Omental fat pad (tissue), 4 donors: ENCODE measurements at places on chromosomes 4 and X.

DNA sequence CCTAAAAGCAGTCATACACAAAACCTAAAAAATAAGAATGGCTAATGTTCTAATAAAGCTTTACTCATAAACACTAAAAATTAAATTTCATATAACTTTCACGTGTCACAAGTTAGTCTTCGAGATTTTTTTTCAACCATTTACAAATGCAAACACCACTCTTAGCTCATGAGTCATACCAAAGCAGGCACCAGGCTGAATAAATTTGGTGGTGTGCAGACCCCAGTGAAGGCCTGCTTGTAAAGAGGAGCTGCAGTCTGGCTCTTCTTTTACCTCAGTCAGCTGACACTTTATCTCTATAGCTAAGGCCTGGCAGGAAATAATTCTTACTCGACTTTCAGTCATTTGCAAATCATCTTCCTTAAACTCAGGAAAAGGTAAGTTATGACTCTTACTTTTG is 37.4 kb downstream of the CLOCK start:
- no peak for DNase-seq

- no peak for DNase-seq
These were observed 309.0 kb downstream of the CENPC start for GRCh38 chr4:67236318-67236717.

DNA sequence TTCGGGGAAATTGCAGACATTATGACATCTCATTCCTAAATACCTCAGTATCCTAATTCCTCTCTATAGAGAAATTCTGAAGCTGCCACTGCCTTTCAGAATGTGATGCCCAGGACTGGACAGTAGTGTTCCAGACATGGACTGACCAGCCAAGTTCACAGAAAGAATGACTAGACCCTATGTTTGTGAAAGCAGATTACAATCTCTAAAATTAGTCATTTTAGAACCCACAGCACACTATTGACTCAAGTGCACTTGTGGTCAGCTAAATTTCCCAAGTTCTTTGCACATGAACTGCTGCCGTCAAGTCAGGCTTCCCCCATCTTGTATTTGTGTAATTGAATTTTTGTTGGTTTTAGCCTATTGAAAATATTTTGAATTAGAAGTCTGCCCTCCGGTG is 81.0 kb upstream of the ESX1 start:
- no peak for DNase-seq

DNA sequence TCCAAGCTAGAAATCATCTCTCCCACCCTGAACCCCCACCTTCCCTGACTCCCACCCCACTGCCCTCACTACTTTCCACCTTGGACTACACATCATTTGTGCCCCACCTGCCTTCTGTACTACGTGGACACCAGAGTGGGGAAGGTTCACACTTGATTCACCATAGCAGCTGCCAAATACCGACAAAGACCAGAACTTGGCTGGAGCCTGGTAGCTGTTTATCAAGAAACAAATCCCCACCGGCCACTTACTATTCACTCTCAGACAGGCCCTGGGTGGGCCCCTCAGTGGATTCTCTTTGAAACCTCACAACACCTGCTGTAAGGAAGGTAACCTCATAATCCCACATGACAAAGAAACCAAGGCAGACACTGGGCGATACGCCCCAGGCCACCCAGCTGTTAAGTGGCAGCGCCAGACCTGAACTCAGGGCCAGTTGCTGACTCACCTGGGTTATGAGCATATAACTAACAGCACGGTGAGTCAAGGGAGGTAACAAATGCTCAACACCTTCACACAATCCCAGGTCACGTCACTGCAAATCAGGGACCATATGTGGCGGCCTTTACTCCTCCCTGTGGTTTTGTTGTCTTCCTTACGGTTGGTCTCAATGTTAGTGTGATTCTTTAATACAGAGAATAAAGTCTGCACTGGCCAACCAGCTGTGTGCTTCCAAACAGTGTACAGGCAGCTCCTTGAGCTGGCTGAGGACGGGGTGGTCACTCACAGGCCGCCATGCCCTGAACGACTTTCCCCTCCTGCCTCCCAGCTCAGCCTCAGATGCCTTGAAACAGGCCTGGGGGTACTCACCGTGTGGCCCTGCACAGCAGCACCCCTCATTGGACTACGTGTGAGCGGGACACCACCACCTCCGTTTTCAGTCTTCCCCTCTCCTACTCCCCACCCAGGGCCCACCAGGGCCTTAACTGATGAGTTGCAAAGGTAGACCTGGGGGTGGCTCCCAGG is 7.5 kb downstream of the WDR1 start:
- DNase-seq, result no peak

- DNase-seq, result no peak
These were observed 99.4 kb downstream of the FAM13A start for GRCh38 chr4:88957570-88957969.

DNA sequence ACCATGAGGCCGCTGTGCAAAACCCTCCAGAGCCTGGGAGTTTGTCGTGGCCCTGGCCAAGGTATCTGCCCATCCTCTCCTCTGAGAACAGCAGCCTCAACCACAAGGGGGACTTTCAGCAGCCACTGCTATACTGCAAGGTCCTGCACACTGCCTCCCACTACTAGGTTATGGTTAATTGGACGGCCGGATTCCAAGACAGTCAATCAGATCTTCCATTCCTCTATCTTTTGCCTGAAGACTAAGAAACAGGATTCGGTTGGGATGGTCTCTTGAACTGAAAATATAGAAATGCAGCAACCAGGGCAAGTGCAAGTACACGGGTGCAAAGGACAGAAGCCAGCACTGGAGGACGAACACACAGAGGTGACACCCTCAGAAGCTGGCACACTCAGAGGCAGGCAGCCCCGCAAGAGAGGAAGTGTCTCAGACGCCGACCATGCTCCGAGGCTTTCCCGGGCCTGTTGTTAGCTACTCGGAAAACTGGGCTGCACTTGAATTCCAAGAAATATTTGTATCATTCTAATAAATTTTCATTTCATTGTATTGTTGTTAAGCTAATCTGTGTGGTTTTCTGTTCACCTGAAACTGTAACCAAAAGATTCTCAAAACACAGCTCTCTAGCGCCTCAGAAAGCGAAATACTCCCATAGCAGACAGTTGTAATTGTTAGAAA is 63.3 kb downstream of the AFAP1 start:
- no peak for DNase-seq

DNA sequence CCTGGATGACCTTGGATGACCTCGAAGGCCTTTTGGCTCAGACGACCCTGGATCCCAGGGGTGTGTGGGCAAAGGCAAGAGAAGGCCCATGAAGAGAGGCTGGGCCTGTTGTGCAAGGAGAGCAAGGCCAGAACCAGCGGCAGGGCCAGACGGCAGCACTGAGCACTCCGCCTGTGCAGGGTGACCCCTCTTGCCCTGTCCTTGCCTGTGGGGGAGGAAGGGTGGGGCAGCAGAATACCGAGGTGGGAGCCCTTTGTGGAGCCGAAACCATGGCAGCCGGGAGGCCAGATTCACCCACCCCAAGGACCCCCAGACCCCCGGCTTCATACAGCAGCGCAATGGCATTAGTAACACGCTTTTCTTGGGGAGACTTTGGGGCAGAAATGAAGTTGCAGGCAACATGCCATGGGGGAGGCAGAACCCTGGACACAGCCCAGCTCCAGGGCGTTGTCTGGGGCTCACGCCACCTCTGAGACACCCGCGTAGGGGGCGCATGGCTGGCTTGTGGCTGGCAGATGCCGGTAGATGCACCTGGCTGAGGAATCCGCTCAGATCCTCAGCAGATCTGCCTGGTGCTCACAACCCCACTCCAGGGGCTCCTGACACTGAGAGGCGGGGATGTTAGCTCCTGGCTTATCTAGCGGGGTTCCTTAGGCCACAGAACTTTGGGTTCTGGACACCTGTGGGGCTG is 114.5 kb downstream of the FAM53A start:
- DNase-seq, result no peak

GRCh38 chr4:86664959-86665358 is 70.8 kb downstream of the PTPN13 start:
- DNase-seq, result no peak

GRCh38 chr4:95193391-95194224 is 355.2 kb downstream of the UNC5C start:
- no peak for DNase-seq

DNA sequence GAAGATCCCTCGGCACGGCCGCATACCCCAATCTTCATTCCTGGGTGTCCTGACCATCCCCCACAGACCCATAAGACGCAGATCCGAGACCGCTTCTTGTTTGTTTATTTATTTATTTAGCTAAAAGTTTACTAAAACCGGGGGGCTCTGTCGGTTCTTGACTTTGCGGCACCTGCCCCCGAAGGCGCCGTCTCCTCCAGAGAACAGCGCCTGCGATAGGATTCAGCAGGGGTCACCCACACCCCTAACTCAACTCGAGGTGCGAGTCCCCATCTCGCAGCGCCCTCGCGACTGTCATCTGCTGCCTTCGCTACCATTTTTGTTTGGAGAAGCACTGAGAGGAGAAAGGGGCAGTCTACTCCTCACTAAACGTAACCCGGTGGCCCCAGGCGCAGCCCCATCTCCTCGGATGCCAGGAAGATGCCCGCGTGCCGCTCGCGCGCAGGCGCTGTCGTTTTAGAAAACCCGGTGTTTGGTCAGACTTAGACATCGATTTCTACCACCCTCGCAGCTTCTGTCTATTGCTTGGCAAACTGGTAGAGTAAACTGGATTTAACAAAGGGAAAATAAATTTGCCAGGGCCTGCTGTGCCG is 18.9 kb upstream of the GPR101 start:
- no peak for DNase-seq

- DNase-seq, result no peak
These were observed 150.0 kb downstream of the CBR4 start for GRCh38 chr4:168859888-168860694.

DNA sequence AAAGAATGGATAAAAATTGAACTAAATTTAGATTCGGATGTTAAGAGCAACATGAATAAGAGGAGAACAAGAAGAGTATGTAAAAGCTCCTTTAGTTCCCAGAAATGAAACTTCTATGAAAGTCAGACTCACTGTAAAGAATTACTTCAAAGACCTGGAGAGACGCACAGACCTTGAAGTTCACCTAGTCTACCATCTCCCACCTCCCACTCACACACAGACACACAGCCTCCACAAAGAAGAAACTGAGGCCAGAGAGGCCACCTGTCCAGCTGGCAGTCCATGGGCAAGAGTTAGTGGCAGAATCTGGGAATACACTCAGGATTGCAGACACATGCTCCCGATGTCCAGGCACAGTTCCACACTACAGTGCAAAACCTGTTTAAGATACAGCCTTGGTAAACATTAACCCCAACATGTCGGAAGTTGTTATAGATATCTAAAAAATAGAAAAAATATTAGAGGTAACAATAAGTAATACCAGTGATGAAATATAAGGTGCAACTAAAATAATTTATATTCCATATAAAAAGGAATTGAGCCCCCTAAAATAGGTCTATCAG is 288.8 kb downstream of the INPP4B start:
- DNase-seq, result no peak

GRCh38 chr4:12242354-12242753 is 813.7 kb upstream of the HS3ST1 start:
- DNase-seq, result no peak

DNA sequence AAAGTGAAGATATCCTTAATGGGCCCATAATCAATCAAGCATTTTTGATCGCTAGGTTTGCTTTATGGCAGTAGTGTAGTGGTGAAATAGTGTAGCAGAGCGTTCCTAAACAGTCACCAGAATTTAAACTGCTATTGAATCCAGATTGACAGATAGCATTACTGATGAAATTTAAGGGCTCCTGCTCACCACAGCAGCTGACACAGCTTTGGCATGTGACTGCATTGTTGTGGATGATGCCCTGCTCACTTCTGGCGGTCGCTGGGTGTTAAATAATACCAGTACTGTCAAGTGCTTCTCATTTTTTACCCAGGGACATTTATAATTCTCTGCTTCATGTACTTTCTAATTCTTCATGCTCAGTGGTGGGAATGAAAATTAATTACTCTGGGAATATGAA is 102.0 kb upstream of the ARHGAP24 start:
- no peak for DNase-seq

DNA sequence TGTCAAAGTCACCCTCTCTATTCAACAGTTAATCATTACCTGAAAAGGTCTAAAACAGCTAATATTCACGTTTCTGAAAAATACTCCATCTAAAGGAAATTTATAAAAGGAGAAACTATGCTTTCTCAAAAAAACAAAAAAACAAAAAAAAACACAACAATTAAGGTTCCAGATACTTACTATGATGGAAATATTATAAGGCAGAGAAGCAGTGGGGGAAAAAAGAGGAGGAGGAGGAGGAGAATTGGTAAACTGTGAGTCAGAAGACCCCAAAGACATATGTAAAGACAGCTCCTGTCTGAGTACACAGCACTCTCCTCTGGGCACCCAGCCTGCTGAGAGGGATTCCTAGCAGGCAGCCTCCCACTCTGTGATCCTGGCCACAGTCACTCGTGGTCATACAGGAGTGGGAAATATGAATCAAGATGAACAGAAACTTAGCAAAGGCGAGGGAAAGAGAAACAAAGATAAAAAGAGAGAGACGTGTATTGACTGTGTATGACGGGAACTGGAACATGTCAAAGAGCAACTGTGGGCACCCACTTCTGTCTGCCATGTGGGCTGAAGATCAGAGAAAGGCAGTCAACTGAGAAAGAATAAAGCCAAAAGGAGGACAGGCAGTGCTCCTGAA is 12.5 kb downstream of the KLHL15 start:
- no peak for DNase-seq

DNA sequence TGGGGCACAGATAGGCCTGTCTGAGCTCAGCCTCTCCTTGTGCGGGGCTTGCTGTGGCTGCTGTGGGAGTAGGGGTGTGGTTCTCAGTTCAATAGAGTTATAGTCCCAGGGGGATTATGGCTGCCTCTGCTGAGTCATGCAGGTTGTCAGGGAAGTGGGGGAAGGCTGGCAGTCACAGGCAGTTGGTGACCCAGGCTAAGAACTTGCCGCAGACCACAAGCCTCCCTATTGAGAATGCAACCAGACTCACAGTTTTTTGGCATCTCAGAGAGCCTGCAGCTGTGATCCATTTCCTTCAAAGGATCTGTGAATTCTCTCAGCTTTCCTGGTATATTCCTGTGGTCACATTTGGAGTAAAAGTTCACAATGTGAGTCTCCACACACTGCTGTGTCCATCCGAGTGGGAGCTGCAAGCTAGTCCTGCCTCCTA is 364.9 kb downstream of the ZNF674 start:
- no peak for DNase-seq
